ENCODE measurements at places on chromosomes 16 and 17.

DNA sequence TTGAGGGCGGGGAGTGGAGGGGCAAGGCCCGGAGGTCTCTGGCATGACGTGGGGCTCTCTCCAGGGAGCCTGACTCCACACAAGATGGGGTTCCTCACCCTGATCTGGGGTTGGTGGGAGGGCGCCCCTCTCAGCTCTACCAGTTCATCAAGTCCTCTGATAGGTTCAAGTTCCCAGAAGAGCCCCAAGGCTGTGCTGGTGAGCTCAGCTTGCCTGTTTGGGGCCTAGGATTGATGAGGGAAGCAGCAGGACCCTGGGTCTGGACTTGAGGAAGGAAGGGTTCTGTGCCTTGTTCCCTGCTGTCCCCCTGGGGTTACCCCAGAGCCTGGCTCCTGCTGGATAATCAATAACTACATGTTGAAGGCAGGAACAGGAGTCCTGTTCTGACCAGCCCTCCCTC, 3.5 kb downstream of the MGAT5B start:
- DNase-seq = no peak

GRCh38 chr17:21058098-21058893, 15.5 kb upstream of the USP22 start:
- DNase-seq = peak; percentile 18

DNA sequence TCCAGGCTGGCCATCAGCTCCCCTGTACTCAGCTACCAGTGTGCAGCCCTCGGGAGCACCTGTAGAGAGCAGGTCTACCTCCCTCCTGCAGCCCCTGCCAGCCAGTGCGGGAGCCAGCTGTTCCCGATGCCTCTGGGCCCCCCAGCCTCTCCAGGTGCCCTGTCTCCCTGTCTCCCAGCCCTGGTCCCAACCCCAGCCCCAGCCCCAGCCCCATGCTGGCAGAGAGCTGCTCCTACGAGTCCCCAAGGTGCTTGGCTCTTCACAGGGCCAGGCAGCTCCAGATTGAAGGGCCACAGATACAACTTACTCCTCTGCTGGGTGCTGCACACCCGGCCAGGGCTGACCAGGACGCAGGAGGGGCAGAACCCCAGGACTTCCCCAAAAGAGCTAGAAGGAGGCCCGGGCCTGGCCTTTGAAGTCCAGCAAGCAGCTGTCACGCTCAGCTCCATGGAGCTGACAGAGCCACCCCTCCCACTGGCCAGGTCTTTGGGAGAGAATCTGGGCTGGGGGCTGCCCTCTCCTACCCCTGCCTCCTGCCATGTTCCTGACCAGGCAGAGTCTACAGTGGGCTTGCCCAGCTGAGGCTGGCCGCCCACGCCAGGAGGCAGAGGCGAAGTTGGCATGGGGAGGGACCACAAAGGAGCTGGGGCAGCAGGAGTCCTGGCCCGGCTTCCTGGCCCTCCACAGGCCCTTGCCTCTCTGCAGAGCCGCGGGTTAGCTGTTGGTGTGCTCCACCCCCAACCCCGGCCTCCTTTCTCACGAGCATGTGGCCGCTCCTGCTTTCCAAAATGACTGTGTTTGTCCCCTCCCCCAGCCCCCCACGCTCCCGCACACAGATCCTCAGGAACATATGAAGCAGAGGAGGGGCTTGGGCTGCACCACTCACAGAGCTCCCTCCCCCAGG, 9.5 kb upstream of the ADAM11 start:
- DNase-seq = no peak

DNA sequence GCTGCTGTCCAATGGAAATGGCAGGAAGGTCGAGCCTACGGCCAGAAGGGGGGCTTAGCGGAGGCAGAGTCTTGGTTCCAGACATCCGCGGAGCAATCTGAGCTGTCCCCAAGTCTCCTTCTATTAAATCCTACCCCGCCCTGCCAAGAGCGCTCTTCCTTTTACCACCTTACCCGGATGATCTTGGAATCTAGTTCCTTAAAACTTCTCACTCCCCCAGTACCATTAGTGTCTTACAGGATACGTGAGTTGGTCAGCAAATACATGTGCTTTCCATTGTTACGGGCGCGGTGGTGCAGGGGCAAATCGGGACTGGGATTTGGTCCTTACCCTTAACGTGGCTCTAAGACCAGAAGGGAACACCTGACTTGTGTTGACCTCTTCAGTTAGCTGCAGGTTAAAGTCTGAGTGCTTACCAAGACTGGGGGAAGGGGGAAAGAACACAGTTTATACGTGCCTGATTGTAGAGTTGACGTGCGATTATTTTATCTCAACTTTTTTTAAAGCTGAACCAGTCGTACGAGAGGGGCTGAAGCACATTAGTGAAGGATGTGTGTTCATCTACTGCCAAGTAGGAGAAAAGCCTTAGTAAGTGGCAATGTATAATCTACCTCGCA, 495 bp downstream of the TXNDC17 start:
- DNase-seq = no peak

- DNase-seq = no peak
These were observed 397.4 kb downstream of the NPIPA8 start for GRCh38 chr16:17939122-17939536.

GRCh38 chr17:75091855-75092327, 4.1 kb downstream of the SLC16A5 start:
- no peak for DNase-seq

DNA sequence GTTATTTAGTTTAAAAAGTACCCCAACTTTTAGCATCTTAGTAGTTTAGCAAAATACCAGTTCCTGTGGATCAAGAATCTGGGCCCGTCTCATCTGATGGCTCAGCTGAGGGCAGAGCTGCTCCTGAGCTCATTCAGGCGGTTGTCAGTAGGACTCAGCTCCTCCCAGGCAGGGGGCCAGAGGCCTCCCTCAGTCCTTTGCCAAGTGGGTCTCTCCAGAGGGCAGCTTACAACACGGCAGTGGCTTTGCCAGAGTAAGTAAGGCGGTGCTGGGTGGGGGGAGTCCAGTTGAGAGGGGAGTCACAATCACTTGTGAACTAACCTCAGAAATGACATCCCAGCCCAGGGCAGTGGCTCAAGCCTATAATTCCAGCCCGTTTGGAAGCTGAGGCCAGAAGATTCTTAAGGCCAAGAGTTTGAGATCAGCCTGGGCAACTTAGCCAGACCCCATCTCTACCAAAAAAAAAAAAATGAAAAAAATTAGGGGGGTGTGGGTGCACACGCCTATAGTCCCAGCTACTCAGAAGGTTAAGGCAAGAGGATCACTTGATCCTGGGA, 81.5 kb upstream of the MED9 start:
- no peak for DNase-seq

GRCh38 chr16:53629151-53629550, 74.5 kb downstream of the RPGRIP1L start:
- DNase-seq = no peak

- no peak for DNase-seq
These were observed 39.5 kb downstream of the DYNLRB2 start for GRCh38 chr16:80580109-80580832.

DNA sequence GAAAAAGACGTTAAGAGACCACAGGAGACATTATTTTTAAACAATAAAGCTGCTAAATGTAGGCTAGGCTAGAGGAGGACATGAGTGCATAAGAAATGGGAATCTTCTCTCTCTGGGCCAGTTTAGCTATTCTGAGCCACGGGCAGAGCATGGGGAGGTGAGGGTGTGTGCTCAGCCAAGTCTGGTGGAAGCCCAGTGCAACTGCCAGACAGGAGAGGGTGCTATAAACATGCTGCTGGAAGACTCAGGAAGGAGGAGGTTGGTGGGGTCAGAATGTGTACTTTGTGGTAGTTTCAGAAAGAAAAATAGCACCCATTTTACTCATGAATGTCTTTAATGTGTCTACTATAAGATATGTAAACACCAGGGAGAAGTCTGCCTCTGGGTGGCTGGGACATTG, 5.9 kb upstream of the SDK2 start:
- DNase-seq = peak; percentile 46

DNA sequence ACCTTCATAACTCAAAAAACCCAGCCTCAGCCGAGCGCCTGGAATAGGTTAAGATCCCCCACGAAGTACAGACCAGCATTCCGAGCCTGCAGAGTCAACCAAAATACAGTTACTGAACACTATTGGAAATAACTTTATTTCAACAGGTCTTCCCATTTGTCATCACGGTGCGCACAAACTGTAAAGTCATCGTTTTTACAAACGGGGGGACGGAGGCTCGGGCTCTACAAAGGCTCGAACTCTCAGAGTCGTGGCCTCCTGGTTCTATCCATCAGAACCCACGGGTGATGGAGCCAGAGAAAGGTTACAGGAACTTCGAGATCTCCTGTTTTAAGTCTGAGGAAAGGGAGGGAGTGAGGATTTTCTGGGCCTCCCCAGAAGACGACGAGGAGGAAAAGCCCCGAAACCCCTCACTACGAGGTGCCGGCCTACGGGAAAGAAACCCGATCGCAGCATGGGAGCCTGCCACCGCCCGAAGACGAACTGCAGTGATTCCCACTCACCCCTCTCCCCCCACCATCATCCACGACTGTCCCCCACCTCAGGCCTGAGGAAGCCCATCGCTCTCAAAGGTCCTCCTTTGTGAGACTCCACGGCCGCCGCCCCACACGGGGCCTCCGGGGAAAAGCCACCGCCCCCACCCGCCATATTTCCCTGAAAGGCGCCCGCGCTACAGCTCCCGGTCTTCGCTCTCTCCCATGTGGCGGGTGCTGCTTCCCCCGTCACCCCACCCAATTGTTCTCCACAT, 917 bp downstream of the YWHAE start:
- no peak for DNase-seq

DNA sequence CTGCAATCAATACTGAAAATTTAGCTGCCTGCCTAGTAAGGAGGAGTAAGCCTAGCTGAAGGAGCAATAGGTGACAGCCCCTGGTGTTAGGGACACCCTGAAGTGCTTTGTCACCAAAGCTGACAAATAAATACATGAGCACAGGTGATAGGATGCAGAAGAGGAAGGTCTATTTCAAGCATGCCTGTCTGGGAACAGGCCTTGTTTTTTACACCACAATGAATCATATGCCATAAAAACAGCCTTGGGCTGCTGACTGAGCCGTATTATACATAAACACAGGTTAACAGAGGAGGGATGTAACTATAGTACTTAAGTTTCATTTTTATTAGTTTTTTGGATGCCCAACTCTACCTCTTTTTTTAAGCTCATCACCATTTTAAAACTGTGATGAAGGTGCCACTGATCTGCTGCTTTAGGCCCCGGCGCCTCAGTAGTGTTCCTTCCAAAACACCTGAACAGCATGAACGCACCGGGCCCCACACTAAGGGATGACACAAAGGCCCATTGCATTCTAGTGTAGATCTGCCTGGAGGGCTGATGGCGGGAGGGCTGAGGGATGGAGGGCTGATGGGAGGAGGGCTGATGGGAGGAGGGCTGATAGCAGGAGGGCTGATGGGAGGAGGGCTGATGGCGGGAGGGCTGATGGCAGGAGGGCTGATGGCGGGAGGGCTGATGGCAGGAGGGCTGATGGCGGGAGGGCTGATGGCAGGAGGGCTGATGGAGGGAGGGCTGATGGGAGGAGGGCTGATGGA, 150.3 kb downstream of the AATF start:
- DNase-seq = no peak

DNA sequence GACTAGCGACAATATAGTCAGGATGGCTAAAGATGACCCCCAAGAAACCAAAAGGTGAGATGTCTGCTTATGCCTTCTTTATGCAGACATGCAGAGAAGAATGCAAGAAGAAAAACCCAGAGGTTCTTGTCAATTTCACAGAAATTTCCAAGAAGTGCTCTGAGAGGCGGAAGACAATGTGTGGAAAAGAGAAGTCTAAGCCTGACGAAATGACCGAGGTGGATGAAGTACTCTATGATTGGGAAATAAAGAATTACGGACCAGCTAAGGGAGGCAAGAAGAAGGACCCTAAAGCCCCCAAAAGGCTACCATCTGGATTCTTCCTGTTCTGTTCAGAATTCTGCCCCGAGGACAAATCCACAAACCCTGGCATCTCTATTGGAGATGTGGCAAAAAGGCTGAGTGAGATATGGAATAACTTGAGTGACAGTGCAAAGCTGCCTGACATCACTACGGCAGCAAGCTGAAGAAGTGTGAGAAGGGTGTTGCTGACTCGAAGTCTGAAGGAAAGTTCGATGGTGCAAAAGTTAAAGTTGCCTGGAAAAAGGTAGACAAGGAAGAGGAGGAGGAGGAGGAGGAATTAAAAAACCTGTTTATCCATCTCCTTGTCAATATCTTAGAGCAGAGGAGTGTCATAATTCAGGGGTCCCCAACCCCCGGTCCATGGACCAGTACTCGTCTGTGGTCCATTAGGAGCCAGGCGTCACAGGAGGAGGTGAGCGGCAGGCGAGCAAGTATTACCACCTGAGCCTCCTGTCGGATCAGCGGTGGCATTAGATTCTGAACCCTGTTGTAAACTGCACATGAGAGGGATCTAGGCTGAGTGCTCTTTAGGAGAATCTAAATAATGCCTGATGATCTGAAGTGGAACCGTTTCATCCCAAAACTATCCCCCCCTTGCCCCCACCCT, 25.1 kb upstream of the ADGRG1 start:
- no peak for DNase-seq

DNA sequence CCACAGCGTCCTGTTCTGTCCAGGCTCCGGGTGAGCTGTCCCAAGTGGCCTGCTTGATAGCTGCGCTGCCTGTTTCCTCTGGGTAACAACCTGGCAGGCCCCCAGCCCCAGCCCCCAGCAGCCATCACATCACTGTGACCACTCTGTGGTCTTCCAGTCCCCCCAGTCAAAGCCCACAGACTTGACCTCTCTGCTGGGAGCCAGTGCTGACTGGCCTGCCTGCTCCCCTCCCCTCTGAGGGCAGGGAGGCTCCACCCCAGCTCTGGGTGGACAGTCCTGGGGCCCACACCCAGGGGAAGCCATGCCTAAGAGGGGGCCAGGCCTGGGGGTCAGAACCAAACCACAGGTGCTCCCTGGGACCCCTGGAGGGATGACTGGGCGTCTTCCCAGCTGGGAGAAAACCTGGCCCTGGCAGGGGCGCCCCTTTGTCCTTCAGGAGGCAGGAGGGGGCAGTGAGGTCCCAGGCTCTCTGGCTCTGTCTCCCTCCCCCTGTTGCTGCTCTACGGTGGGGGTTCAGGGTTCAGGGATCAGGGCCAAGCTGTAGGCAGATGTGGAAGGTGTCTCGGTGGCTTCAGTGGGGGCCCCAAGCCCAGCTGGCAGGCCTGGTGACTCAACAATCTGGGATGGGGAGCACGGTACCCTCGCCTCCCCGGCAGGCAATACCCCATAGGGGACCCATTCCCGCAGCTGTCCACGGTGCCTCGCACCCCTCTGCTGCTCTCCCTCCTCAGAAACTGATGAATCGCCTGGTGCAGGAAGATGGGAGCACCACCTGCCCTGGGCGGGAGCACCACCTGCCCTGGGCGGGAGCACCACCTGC, 1.8 kb upstream of the SLC16A3 start:
- no peak for DNase-seq

GRCh38 chr16:1772908-1773702, at the start of gene MRPS34:
Gene MRPS34 (minus strand): TSS chr16:1773134. CDS start chr16:1773119, 15 bp downstream.
- DNase-seq = peak; percentile 91

GRCh38 chr16:30112197-30113030, 923 bp downstream of the GDPD3 start:
- peak; percentile 78 for DNase-seq
